ENCODE measurements at places on chromosomes 3 and 15.

- DNase-seq: no peak
Observed at GRCh38 chr3:124258057-124258500, 266.2 kb upstream of the ROPN1 start.

GRCh38 chr15:31005660-31006059, 14.2 kb upstream of the MTMR10 start:
- no peak for DNase-seq

GRCh38 chr3:123328851-123329635, 119.8 kb downstream of the ADCY5 start:
- peak; percentile 94 for DNase-seq

GRCh38 chr15:27479296-27480140, 508.5 kb downstream of the GABRG3 start:
- peak; percentile 90 for DNase-seq

GRCh38 chr15:73946795-73947370, 20.6 kb downstream of the LOXL1 start:
- DNase-seq: no peak

DNA sequence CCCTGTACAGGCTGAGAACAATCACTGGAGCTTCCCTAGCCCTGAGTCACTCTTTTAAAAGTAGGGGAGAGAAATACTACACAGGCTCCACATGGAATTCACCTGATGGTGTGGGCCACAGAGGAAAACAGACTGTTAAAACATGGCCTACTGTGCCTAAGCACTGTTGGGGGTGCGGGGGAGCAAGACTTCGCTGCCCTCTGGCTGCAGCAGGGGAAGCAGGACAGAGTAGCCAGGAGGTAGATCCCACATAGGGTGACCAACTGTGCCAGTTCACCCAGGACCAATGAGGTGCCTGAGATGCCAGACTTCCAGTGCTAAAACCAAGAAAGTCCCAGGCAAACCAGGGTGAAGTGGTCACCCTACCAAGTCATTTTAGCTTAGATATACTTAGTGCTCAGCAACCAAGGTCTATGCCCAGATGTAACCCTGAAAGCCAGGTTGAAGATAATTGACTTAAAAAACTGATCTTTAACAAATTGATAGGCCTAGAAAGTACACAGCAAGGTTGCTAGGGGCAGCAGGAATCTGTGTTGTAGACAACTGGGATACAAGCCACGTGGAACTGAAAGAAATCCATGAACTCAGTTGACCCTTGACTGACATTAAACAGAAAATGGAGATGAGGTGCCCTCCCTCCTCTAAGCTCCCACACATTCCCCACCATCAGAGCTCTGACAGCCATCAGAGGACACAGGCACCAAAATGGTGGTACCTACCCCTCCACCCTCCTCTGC, 344.2 kb upstream of the PPP2R3A start:
- no peak for DNase-seq

DNA sequence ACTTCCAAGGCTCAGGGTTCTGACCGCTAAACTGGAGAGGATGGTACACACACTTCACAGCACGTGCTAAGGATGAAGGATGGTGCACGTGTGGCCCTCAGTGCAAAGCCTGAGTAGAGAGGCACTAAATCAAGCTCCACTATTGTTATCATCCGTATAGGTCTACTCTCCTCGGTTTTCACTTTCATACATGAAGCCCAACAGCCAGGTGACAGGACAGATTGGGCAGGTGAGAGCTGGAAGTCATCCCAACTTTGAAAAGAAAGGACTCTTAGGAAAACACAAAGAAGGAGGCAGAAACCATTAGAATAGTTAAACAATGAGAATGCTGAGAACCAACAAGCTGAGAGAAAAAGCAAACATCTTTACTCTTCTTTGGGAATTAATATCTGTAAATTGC, 21.1 kb downstream of the MAGI1 start:
- DNase-seq: no peak

DNA sequence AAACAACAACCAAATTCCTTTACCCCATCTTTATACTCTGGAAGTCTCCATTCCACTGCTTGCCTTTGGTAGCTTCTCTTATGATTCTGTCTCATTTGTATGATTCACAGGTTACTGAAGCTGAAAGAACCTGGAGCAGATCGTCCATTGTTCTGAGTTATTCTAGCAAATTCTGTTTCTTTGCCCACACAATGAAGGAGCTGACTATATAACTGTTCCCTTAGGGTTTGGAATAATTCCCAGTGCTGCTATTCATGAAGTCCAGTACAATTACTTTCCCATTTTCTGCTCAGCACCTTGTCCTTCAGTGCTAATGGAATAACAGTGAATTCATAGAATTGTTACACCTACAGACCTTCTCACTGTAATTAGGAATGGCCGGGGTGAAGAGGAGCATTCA, 167.8 kb downstream of the CHST2 start:
- DNase-seq: no peak

DNA sequence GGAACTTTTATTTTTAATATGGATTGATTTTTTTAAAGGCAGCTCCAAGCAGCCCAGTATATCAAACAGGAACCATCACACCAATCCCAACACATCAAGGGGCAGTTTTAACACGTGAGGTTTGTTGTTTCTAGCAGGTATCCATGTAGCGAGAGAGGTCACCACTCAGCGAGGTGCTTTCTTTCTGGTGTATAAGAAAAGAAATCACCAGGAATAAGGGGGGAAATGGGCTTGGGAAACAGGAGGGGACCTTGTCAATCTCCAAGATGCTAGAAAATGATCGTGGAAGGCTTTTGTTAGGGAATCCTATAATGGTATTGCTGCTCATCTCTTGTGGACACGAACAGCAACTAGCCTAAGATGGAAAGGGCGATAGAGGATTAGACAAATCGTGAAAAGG, 402.9 kb upstream of the ATP11B start:
- no peak for DNase-seq

GRCh38 chr3:65955792-65956477, 82.8 kb downstream of the MAGI1 start:
- DNase-seq: no peak

DNA sequence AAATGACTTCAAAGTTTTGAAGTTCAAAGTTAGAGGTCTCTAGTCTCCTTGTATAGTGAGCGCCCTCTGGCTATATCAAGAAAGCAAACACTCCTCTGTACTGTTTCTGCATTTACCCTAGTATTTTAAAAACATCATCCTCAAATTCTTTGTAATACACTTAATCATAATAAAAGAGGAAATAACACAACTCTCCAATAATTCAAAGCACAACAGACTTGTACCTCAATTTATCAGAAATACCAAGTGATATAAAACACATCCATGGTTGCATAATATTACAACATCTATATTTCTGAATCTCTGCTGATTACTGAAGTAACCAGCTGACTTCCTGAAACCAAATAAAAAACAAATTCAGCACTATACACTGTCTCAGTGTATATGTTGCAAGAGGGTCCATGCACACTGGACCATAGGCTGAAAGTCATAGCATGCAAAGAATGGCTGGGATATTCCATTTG, 12.5 kb downstream of the PLOD2 start:
- no peak for DNase-seq

- no peak for DNase-seq
Observed at GRCh38 chr3:159727506-159727905, 261.1 kb upstream of the IL12A start.

GRCh38 chr15:47949815-47950214, 171.0 kb upstream of the SLC24A5 start:
- DNase-seq: no peak

- no peak for DNase-seq
Observed at GRCh38 chr15:45117308-45118130, 3.4 kb downstream of the DUOXA2 start.

DNA sequence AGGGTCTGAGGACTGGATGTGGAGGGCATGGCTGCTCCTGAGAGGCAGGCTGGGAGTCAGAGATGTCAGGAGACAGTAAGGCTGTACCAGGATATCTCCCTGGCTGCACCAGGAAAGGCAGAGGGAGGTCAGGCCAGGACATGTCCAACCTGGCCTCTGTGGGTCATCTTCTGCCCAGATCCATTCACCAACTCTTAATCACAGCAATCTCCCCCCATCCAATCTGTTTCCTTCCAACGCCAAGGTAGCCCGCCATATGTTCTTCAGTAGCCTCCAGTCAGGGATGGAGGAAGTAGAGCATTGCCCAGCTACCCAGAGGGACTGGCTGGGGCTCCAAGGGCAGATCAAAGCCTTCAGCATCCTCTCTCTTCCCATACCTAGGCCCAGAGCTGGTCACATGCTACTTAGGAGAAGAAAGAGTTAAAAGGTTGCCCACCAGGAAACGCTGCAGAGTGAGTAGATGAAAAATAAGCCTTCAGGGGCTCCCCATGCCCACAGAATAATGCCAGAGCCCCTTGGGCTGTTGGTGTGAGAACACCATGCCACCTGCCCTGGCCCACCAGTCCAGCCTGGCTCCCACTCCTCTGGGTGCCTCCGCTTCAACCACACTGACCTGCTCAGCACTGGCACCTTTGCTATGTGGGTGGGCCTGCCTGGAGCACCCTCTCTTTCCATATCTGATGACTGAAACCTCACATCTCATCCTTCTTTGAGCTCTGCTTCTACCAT, 176.8 kb downstream of the MEGF11 start:
- DNase-seq: no peak

GRCh38 chr3:29850641-29851040, 569.8 kb downstream of the RBMS3 start:
- no peak for DNase-seq
